ENCODE measurements at places on chromosomes 3 and 15. TPM values are rescaled to one million over a fixed set of nuclear protein-coding genes. Genes with fewer than 3 reads are reported as not detected.

Gene OR5K1
- total RNA-seq: not detected

Gene PCSK6
- total RNA-seq: 1.5 TPM

Gene SNX33
- total RNA-seq: 1.4 TPM

Gene CAMK1
- 57.7 TPM for total RNA-seq

Gene OR5K2
- not detected for total RNA-seq

Gene C15orf39
- 62.8 TPM for total RNA-seq

Gene ASTE1
- total RNA-seq: 10.9 TPM

Gene IL5RA
- total RNA-seq: not detected

Gene POLG
- 119 TPM for total RNA-seq

Gene FSTL1
- 1.3 TPM for total RNA-seq

Gene SLC51A
- not detected for total RNA-seq

Gene NR1I2
- 0.26 TPM for total RNA-seq

Gene SLC22A13
- 0.47 TPM for total RNA-seq
